ENCODE measurements at places on chromosomes 13 and 19.
A peak's percentile ranks its signal among the peaks of the same experiment; 100 is the strongest.

GRCh38 chr19:51433043-51433442 is 15.6 kb upstream of the SIGLEC10 start:
- no peak for DNase-seq

DNA sequence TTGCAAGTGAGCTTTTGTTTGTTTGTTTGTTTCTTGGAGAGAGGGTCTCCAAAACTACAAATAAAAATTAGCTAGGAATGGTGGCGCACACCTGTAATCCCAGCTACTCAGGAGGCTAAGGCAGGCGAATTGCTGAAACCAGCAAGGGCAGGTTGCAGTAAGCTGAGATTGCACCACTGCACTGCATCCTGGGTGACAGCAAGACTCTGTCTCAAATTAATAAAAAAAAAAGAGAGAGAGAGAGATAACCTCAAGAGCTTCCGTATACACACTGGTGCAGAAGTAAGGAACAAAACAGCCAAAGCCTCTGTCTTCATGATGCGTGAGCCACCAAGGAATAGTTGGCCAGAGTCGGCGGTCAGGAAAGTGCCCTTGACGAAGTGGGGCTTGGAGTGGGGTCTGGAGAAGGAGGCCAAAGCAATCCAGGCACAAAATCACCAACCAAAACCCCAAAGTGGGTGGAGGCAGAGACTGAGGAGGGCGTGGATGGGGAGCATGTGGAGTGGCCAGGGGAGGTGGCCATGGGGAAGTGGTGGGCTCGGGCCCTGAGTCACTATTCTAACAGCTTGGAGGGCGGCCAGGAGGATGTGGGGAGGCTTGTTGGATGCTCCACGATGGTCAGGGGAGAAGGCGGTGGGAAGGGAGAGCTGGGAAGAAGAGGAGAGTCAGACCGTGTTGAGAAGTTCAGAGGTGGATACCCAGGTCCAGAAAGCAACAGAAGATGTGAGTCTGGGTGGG is 21.2 kb upstream of the TOMM40 start:
- DNase-seq, result no peak

GRCh38 chr19:51754770-51755169 is 3.1 kb upstream of the FPR1 start:
- DNase-seq, result no peak

DNA sequence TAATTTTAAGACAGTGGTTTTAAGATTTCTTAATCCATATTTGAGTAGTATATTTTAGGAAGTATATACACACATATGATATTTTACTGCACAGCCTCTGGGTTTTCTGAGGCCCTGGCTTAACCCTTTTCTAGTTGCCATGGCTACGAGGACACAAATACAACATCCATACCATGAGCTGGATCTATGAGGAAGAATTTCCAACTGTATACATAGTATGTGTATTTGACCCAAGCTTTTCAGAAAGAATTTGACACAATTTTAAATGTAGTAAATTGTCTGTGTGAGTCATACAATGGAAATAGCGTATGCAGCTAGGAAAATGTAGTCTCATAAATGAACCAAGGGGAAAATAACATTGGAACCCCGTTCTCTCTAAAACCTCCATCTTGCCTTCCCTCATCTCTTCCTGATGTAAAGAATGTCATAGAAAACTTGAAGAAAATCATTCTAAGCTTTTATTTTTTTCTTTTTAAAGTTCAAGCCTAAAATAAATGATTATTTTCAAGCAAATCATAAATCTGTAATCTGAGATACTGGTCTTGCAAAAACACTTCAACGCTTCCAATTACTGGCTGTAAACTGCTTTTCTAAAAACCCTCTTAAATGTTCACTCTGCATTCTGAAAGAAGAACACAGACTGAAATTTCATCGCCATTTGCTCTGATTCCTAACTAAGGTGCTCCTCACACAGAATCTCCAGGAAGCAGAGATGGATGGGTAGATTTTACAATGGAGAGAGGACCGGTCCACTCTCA is 172.4 kb downstream of the LACC1 start:
- no peak for DNase-seq

DNA sequence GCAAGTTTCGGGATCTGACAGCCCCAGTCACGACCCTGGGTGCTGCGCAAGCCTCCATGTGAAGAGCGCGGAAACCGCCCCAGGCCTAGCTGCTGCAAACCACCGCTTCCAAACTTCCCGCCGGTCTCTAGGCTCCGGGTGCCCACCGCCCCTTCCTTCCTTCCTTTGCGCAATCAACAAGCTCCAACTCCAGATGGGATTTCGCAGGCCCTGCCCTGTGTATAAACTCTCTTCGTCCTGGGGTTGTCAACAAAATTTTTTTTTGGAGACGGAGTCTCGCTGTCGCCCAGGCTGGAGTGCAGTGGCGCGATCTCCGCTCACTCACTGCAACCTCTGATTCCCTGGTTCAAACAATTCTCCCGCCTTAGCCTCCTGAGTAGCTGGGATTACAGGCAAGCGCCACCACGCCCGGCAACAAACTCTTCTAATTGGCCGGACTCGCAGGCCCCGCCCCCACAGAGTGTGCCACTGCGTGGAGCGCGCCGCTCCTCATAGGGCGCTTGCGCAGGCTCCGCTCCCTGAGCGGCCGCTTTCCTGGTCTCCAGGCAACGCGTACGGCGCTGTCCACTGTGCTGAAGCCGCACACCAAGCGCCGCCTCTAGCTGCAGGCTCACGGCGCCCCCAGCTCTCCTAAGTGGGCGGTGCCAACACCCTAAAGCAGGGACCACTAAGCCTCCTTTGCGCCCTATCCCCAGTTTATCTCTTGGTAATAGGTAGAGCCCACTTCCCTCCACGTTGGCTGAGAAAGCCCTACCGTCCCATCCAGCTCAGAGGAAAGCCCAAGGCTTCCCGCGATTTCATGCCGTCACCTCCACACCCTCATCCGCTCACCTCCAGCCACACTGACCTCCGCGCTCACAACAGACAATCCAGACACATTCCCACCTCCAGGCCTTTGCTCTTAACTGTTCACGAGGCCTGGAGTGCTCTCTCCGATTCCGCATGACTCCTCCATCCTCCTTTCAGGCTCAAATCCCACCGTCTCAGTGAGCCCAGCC is 5.5 kb upstream of the QTRT1 start:
- DNase-seq, result peak; percentile 91

DNA sequence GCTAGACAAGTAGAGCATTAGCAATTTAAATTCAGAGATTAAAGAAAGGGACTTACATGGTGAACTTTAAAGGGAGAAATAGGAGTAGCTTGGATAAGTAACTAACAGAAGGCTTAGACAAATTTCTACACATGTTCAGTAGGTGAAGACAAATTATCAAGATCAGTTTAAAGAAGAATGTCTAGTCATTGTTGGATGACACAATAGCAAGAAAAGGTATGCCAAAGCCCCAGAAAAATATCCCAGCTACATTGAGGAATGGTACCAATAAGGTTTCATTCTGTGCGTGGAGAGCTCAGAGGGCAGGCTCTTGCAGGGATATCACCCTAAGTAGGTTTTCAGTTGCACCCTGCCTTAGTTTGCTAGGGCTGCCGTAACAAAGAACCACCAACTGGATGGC is 3.5 kb upstream of the STK24 start:
- DNase-seq, result no peak
